ENCODE measurements at places on chromosomes 6 and 20.

DNA sequence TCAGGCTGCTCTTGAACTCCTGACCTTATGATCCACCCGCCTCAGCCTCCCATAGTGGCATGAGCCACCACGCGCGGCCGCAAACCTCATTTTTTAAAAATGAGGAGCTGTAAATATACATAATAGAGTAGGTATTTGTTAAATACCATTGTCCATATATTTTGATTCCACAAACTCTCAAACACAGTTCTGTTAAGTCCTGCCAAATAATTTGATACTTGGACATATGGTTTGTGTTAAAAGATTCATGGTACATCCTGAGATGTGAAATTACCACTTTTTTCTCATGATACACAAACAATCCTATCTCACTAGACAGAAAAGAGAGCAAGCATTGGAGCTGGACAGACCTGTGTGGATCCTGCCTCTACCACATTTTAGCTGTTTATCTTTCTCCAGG is 334.1 kb upstream of the KCNQ5 start:
- DNase-seq = no peak

DNA sequence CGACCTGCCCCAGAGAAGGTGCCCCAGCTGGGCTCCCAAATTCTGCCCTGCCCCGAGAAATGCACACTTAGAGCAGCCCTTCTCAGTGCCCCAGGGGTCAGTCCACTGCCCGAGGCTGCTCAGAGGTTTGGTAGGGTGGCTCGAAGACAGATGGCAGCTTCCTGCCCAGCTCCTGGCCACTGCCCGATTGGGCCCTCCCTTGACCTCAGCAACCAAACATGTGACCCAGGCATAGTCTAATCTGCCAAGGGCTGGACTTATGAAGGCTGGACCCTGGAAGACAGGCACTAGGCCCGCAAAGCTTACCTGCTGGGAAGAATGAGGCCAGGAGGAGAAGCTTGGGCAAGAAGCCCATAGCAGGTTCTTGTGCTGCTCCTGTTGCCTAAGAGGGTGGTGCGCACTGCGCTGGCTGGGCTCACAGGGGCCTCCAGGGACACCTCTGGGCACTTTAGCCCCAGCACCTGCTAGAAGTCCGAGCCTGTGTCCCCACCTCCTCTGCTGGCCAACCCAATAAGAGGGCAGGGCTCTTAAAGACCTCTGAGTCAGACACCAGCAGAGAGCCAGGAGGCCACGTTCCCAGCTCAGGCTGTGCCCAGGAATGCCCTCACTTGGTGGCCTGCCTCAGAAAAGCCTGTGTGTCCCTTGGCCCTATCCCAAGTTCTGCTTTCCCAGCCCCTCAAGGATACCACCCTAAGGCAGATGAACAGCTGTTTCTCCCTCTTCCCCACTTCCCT is 5.5 kb downstream of the SIGLEC1 start:
- DNase-seq = no peak

DNA sequence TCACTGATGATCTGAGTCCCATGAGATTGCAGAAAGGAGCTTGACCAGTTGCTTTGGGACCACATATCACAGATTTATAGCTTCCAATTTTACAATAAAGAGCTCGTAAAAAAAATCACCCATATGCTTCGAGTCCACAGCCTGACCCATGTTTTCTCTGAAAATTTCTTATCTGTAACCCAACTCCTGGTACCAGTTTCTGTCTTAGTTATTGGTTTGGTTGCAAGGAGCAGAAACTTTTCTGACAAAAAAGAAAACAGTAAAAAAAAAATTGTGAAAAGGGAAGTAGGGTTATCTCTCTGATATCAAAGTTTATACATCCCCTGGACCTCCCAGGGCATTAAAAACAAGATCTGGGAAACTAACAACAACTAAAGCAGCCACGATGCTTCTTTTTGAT is 30.8 kb upstream of the BPIFA2 start:
- no peak for DNase-seq

GRCh38 chr20:15359056-15359455 is 1021.6 kb upstream of the FLRT3 start:
- no peak for DNase-seq

All from NCI-H1092 treated with DMSO at 0.1 percent for 48 hours (cell line).